ENCODE measurements at places on chromosomes 1 and 21. TPM values are rescaled to one million over a fixed set of nuclear protein-coding genes. Genes with fewer than 3 reads are reported as not detected.

The MXRA8 gene
- 39.0 TPM for total RNA-seq

The ZNF281 gene
- total RNA-seq = 12.6 TPM

The LRRN2 gene
- 15.3 TPM for total RNA-seq

The IGSF5 gene
- not detected for total RNA-seq

GRCh38 chr1:197671140-197671539 lies 104.1 kb downstream of the DENND1B start:
- no peaks in the 10 kb centered on the region for H3K27me3 ChIP-seq
- no peak for DNase-seq
- no peaks in the 10 kb centered on the region for H3K36me3 ChIP-seq
- no peak overlapping the region for H3K27ac ChIP-seq
- H3K4me1 ChIP-seq = peaks cover 5% of the 10 kb centered on the region

DNA sequence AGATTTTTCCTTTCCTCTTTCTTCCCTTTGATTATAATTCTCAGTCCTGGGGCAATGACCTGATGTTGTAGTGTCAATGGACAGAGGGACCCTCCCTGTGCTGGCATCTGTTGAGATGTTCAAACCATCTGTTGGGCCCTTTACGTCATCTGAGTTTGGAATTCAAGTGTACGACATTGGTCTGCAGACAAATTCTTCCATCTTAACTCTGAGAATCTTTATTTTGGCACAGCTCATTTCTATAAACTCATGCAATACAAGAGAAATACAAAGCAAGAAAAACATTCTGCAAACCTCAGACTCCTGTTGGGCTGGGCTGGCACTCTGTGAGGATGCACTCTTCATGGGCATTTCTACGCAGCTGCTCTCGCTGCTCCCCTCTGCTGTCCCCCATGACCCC lies 54.2 kb downstream of the IFI44 start:
- no peak overlapping the region for H3K27ac ChIP-seq
- no peaks in the 10 kb centered on the region for H3K27me3 ChIP-seq
- H3K4me1 ChIP-seq = no peaks in the 10 kb centered on the region

DNA sequence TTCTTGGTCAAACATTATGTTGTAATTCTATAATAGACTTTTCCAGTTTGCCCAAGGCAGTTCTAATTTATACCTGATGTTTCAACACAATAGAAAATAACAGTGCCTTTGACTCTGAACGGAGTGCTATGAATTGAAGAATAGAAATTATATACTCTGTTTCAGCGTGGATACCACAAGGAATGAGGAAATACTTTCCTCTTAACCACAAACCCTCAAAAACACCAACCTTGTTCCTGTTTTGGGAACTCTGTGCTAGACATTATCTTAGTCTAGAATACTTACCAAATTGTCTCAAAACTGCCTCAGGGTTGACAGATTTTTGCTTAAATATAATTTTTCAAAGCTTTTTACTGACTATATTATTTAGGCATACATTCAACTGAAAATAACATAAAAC lies 1629.3 kb downstream of the MRPL39 start:
- no peaks in the 10 kb centered on the region for H3K4me1 ChIP-seq
- no peaks in the 10 kb centered on the region for H3K27me3 ChIP-seq
- no peaks in the 10 kb centered on the region for H3K36me3 ChIP-seq
- no peak overlapping the region for H3K27ac ChIP-seq
- H3K4me3 ChIP-seq = no peak overlapping the region

DNA sequence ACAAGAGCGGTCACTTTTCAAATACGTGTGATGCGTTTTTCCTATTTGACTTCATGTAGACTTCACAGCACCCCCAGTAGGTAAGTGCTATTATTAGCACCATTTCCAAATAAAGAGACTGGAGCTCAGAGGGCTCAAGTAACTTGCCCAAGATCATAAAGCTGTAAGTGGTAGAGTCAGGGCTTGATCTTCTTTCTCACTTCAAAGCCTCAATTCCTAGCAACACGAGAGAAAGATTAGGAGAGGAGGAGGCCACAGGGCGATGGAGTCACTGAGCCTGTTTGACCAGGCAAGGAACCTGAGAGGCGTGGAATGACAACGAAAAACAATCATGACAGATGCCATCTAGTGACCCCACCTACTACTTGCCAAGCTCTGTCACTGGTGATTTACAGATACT lies 181.0 kb downstream of the FOXD2 start:
- no peaks in the 10 kb centered on the region for H3K36me3 ChIP-seq
- no peaks in the 10 kb centered on the region for H3K27me3 ChIP-seq
- no peaks in the 10 kb centered on the region for H3K4me1 ChIP-seq
- no peak for DNase-seq

DNA sequence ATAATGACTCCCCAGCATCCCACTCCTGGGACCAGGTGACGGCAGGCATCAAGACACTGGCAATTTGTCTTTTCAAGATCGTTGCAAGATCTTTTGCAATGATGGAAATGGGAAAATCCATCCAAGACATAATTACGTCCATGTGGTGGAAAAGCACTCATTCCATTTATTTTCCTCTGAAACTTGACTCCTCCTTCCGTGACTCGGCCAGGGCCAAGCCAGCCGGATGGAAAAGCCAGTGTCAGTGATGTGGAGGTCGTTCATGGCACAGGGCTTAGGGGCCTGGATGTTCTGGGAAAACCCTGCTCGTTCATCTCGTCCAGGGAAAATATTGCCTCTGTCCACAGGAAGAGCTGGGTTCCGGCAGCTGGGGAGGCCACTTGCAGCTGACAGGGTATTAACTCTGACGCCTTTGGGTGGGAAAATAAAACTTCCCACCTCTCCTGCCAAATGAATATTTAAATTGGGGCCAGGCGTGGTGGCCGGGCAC lies 46.2 kb downstream of the C1orf198 start:
- H3K27ac ChIP-seq = no peak overlapping the region
- H3K27me3 ChIP-seq = no peaks in the 10 kb centered on the region
- H3K4me3 ChIP-seq = no peak overlapping the region
- DNase-seq = no peak
- no peaks in the 10 kb centered on the region for H3K4me1 ChIP-seq

DNA sequence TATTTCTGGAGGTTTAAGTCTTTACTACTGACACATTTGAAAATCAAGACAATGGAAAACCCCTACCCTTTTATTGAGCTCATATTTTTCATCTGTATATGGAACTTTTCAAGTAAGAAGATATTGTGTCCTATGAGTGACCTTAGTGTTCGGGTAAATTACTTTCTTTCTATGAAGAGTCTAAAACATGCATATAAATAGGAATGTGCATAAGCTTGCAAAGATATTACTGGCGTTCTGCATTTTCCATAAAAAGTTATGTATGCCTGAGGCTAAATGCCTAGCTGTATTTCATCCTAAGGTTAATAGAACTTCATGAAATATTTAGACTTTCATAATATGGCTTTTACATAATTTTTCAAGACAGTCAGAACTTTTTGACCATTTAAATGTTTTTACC lies 495.8 kb upstream of the ADAMTS5 start:
- H3K27ac ChIP-seq = no peak overlapping the region
- H3K36me3 ChIP-seq = no peaks in the 10 kb centered on the region
- DNase-seq = no peak
- no peaks in the 10 kb centered on the region for H3K27me3 ChIP-seq
- no peaks in the 10 kb centered on the region for H3K4me1 ChIP-seq
- H3K4me3 ChIP-seq = no peak overlapping the region

DNA sequence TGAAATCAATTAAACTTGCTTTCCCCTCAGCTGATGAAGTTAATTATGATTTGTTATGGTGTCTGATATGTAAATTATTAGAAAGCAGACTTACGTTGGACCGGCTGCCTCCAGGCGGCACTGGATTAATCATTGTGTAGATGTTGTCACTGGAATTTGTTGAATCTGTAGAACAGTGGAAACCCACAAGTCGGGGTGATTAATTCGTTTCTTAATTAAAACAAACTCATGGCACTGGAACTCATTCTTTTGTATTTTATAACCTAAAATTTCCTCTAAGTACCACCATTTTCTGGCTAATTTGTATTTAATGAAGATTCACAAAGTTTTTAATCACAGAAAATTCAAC lies 39.0 kb downstream of the MRPL37 start:
- no peaks in the 10 kb centered on the region for H3K36me3 ChIP-seq
- H3K27me3 ChIP-seq = no peaks in the 10 kb centered on the region
- DNase-seq = no peak
- no peak overlapping the region for H3K27ac ChIP-seq

- no peak overlapping the region for H3K27ac ChIP-seq
- H3K4me3 ChIP-seq = no peak overlapping the region
- no peaks in the 10 kb centered on the region for H3K27me3 ChIP-seq
- H3K4me1 ChIP-seq = no peaks in the 10 kb centered on the region
- H3K36me3 ChIP-seq = no peaks in the 10 kb centered on the region
Observed at GRCh38 chr1:162765788-162766187, 24.7 kb upstream of the HSD17B7 start.

DNA sequence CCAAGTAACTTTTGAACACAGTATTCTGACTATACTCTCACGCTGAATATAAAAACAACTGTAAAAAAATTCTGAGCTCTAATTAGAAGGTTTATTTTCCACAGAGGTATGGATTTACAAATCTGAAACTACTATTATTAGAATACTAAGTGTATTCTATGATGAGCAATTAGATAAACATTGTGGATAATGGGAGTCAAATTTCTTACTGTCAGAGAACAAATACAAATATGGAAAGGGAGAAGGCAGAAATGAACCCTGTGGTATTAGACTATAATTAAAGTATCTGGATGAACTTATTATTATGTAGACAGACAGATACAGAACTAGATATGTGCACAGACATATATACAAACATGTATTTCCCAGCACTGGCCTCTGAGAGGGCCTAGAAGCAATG lies 22.6 kb downstream of the ALDH9A1 start:
- DNase-seq = no peak
- H3K27ac ChIP-seq = no peak overlapping the region

DNA sequence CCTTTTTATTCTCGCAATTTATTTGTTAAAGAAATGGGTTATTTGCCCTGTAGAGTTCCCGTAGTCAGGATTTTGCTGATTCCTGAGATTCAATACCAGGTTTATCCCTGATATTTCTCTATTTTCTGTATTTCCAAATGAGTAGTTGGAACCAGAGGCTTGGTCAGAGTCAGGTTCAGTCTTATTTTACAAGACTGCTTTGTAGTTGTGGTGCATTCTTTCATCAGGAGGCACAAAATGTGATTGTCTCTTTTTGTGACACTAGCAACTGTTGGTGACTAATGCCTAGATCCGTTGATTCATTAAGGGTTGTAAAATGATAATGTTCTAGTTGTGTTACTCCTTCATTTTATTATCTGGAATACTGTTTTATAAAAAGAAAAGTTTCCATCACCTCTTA lies 95.5 kb upstream of the TPTE start:
- H3K27ac ChIP-seq = no peak overlapping the region
- H3K27me3 ChIP-seq = no peaks in the 10 kb centered on the region
- DNase-seq = no peak
- H3K36me3 ChIP-seq = no peaks in the 10 kb centered on the region
- H3K4me1 ChIP-seq = no peaks in the 10 kb centered on the region

DNA sequence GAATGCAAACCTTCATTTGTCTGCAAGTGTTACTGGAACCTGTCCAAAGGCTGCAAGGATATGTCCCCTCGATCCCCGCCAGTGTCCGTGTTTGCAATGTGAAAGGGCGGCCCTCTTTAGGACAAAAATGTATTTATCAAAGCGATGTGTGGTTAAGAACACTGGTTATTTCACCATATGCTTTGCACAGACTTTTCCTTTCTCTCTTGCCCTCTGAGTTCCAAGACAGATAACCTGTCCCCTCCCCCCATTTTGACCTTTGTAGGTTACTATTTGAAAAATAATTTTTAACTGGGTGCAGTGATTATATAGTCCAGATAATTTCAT lies 1.8 kb downstream of the CHRM3 start:
- H3K27ac ChIP-seq = no peak overlapping the region
- H3K36me3 ChIP-seq = no peaks in the 10 kb centered on the region
- no peaks in the 10 kb centered on the region for H3K27me3 ChIP-seq
- H3K4me1 ChIP-seq = no peaks in the 10 kb centered on the region
- no peak overlapping the region for H3K4me3 ChIP-seq
- DNase-seq = no peak

- no peaks in the 10 kb centered on the region for H3K27me3 ChIP-seq
- no peak for DNase-seq
- no peaks in the 10 kb centered on the region for H3K4me1 ChIP-seq
- H3K4me3 ChIP-seq = no peak overlapping the region
Observed at GRCh38 chr1:184112176-184112948, 60.8 kb downstream of the TSEN15 start.

DNA sequence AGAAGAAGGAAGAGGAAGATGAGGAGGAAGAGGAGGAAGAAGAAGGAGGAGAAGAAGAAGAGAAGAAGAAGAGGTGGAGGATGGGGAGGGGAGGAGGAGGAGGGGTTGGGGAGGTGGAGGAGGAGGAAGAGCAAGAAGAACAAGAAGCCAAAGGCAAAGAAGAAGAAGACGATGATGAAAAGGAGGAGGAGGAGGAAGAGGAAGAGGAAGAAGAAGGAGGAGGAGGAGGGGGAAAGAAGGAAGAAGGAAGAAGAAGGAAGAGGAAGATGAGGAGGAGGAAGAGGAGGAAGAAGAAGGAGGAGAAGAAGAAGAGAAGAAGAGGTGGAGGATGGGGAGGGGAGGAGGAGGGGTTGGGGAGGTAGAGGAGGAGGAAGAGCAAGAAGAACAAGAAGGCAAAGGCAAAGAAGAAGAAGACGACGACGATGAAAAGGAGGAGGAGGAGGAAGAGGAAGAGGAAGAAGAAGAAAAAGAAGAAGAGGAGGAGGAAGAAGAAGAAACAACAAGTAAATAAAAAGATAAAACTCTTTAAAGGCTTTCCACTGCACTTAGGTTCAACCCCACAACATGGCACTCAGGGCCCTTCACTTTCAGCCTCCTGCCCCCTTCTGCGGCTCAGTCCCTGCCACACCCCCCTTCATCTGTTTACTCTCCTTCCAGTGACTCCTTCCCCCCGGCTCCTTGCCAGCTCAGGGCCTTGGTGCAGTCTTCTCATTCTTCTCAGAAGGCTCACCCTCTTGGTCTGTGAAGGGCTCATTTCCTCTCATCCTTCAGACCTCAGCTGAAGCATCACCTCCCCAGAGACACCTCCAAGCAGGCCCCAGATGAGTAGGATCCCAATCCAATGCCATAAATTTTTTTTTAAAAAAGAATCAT lies 114.0 kb downstream of the KCNN3 start:
- H3K27me3 ChIP-seq = no peaks in the 10 kb centered on the region
- no peaks in the 10 kb centered on the region for H3K36me3 ChIP-seq
- no peak for DNase-seq
- H3K4me3 ChIP-seq = no peak overlapping the region
- no peak overlapping the region for H3K27ac ChIP-seq

DNA sequence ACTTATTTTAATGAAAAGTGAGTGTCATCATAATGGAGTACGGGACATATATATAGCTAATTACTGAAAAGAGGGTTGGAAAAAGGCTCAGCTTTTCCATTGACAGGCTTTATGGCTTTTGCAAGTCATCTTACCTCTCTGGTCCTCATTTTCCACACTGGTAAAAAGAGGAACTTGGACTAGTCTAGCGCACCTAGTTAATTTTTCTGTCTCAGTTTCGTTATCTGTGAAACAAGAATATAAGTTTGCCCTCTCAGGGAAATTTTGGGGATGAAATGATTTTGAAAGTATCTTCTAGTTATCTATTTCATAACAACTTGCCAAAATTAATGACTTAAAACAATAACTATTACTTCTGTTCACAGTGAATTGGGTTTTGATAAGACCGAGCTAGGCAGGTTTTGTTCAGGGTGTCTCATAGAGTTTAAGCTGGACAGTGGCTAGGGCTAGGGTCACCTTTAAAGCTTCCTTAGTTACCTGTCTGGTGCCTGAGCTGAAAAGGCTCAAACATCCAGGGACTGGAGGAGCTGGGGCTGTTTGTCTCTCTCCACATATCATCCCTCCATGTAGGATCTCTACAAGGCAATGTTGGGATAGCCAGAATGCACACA lies 91.7 kb downstream of the TYW3 start:
- H3K4me3 ChIP-seq = no peak overlapping the region
- no peaks in the 10 kb centered on the region for H3K4me1 ChIP-seq
- H3K36me3 ChIP-seq = no peaks in the 10 kb centered on the region
- DNase-seq = no peak

GRCh38 chr1:212111536-212111935 lies 76.0 kb downstream of the DTL start:
- no peak overlapping the region for H3K27ac ChIP-seq
- no peaks in the 10 kb centered on the region for H3K36me3 ChIP-seq
- H3K4me3 ChIP-seq = no peak overlapping the region

Data from prostate gland (tissue), 2 donors.